ENCODE measurements at places on chromosomes 3 and 15.

DNA sequence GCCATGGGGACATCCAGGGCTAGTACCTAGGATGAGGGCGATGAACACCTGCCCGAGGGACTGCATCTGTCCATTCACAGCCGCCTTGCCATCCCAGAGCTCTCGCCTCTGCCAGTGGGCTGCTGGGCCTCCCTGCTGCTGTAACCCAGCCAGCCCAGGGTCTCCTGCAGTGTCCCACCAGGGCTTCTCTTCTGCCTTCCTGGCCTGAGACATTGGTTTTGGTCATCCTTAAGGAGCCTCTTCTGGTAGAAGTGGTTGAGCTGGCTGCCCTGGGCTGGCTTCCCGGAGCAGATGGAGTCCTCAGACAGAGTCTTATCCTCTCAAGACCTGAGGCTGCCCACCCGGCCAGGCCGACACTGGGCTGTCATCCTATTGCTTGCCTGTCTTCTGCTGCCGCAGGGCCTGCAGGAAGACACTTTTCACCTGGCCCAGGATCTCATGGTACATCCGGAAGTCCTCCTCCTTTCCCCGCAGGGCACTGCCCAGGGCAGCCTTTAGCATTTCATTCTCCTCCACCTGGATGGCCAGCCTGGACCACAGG, 6.1 kb upstream of the HHATL start:
- DNase-seq: no peak

DNA sequence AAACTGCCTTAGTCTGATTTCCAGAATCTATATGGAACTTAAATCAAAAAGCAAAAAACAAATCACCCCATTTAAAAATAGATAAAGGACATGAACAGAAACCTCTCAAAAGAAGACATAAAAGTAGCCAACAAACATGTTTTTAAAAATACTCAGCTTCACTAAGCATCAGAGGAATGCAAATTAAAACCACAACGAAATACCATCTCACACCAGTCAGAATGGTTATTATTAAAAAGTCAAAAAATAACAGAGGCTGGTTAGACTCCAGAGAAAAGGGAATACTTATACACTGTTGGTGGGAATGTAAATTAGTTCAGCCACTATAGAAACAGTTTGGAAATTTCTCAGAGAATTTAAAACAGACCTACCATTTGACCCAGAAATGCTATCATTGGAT, 367.9 kb downstream of the ZIC4 start:
- no peak for DNase-seq

- no peak for DNase-seq
These were observed 39.6 kb downstream of the COL8A1 start for GRCh38 chr3:99678023-99678422.

DNA sequence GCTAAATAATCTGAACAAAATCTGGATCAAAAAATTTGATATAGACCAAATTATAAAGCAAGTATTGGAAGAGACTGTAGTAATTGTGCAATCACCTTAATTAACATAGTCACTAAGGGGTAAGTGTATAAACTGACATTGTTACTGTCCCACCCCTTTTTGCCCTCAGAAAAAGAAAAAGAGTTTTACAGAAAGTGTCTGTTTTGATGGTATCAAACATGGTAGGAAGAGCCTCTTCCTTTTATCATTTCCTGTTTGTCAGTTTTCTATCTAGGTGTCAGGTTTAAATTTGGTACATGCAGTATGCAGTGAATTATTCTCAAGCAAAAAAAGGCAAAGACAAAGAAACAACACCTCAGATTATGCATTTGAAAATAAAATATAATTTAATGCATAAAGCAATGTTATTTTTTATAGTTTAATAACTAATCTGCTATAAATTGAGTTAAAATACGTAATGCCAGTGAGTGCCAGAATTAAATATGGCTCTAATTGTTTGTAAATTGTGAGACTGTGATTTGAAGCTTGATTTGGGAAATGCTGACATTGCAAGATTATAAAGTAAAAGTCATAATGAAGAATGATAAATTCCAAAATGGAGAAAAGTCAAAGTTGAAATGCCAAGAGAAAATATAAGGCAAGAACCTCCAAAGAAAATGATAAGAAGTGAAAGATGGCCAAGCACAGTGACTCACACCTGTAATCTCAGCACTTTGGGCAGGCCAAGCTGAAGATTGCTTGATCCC, 30.3 kb upstream of the CMC1 start:
- DNase-seq: no peak

DNA sequence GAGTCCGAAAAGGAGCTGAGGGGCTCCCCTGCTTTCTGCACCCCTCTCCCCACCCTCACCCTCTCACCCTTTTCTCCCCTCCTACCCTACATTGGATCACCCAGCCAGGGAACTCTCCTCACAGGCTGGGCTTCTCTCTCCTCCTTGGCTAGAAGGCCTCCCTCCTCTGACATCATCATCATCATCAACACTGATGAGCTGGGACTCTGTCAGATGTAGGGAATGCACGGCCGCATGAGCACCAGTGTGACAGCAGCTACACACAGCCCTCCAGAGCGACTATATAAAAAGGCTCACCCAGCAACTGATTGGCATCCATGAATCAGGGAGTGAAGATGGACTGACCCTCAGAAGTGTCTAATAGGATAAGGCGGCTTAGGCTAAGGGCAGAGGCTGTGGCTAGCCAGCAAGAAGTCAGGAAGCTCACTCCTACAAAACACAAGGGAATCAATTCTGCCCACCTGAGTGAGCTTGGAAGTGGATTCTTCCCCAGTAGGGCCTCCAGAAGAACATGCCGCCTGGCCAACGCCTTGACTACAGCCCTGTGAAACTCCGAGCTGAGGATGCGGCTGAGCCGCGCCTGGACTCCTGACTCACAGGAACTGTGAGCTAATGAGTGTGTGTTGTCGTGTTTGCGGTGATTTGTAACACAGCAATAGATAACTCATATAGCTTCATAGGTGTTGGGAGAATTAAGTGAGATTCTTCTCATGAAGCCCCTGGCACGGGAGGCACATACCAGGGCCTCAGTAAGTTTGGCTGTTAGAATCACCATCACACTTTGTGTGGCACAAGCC, 147.6 kb downstream of the FAM43A start:
- no peak for DNase-seq

DNA sequence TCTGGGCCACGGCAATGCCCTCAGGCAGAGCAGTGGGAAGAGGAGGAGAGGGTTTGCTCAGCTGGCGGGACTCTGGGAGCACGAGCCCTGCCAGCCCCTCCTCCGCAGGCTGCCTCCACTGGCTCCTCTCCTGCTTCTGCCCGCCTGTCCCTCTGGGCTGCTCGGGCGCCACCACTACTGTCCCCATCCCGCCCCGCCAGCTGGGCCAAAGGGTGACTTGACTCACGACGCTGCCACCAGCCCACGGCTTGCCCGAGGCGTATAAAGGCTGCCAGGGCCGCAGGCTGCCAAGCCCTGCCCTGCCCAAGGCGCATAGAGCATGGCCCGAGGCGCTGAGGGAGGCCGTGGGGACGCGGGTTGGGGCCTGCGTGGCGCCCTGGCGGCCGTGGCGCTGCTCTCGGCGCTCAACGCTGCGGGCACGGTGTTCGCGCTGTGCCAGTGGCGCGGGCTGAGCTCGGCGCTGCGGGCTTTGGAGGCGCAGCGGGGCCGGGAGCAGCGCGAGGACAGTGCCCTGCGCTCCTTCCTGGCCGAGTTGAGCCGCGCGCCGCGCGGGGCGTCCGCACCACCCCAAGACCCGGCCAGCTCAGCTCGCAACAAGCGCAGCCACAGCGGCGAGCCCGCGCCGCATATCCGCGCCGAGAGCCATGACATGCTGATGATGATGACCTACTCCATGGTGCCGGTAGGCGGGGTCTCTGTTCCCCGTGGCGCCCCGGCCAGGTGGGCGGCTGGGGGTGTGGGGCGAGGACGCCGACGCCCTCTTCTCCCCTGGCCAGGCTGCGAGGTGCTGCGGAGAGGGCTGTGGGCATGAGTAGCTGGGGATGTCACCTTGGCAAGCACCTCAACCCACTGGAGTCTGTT, at the start of gene GLDN:
TSS of gene GLDN (plus strand) at position 290 of the 861 bp plus-strand sequence. CDS start at position 320, 30 bp downstream.
- peak; percentile 9 for DNase-seq

DNA sequence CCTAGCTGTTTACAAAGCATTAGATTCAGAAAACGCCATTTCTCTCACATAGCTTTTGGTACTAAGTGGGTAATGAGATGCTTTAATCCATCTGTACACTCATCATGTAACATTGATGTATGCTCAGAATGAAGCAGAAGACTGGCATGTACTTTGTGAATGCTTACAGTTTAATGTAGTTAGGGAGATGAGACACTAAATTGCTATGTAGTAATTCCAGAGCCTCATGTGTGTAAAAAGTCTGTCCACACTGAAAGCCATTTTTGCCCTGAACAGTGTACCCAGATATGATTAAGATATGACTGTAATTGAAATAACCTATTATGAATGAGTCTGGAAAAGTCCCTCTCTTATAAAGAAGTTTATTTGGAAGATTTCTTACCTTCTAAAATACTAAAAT, 66.5 kb downstream of the ARMC8 start:
- DNase-seq: no peak

- DNase-seq: no peak
These were observed 68.0 kb downstream of the ATP2B2 start for GRCh38 chr3:10437272-10437994.

DNA sequence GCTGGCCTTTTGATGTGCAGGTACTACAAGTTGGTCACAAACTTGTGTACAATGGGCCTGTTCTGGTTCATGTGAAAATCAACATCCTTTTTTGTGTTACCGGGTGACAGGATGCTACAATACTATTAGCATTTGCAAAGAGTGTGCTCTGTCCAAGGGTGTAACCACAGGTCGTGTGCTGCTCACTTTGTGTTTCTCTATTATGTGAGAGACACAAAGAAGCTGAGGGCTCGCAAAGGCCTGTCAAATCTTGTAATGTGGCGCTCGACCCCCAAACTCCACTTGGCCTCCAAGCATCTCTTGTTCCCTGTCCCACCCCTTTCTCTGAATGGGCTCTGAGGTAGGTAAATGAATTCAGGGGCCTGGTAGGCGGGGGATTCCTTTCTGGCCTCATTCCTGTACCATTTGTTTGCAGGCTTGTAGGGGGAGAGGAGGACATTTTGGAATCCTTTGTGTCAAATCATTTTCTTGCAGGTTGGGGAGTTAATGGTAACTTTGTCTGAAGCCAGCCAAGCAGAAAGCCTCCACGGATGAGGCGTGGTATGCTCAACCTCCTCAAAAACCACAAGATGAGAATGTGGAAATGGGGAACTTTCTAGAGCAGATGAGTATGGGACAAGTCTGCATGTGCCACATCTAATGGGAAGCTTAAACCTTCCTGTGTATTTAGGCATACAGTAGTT, 109.1 kb downstream of the OPA1 start:
- DNase-seq: no peak

DNA sequence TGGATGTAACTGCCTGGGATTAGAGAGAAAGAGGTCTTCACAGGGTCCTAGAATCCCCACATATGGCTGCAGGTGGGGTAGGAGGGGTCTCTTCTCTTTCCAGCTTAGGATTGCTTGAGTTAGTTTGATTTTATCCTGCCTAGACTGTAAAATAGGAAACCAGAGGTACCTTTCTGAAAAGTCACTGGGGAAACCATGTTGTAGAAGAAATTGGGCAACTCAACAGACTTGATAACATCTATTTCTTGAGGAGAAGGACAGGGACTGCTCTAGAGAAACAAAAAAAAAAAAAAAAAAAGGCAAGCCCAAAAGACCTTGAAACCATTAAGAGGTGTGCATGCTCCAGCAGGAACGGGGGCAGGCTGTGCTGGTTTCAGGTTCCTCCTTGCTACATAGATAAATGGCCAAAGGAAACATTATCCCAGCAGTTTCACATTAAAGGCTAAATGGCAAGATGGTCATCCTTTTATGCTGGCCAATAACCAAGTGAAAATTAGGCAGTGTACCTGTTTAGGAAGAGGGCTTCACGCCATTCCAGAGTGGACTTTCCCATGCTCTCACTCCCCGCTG, 116.1 kb downstream of the ALDH1A2 start:
- DNase-seq: no peak

DNA sequence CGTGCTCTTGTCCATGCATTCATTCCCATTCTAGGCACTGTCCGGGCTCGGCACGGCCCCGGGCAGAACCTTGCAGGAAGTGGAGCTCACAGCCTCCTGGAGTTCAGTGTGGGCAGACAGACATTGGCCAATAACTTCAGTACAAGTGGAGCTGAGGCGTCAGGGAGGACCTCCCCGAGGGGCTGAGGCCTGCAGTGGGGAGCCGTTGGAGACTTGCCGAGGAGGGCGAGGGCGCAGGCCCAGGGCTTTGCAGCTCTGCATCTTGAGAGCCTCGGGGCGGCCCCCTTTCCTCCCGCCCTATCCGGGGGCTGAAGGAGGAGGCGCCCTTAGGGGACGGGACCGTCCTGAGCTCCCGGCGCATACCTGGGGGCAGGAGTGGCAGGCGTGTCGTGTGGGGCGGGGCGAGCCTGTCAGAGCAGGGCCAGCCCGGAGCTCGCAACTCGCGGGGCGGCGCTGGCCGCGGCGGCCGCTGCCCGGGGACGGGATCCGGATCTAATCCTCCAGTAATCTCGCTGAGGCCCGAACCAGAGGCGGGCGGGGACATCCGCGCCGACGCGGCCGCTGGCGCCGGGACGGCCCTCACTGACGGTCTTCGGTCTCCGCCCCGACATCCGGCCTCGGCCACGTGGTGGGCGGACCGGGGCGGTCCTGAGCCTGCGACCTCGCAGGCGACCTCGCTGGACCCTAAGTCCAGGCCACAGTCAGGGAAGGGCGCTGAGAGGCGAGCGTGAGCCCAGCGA, at the start of gene ACY1:
TSS of gene ACY1 (plus strand) at position 698 of the 740 bp plus-strand sequence. CDS start 530 bp downstream, outside the sequence.
- DNase-seq: peak; percentile 63

GRCh38 chr3:187684880-187685279, 14.7 kb upstream of the SST start:
- DNase-seq: no peak

DNA sequence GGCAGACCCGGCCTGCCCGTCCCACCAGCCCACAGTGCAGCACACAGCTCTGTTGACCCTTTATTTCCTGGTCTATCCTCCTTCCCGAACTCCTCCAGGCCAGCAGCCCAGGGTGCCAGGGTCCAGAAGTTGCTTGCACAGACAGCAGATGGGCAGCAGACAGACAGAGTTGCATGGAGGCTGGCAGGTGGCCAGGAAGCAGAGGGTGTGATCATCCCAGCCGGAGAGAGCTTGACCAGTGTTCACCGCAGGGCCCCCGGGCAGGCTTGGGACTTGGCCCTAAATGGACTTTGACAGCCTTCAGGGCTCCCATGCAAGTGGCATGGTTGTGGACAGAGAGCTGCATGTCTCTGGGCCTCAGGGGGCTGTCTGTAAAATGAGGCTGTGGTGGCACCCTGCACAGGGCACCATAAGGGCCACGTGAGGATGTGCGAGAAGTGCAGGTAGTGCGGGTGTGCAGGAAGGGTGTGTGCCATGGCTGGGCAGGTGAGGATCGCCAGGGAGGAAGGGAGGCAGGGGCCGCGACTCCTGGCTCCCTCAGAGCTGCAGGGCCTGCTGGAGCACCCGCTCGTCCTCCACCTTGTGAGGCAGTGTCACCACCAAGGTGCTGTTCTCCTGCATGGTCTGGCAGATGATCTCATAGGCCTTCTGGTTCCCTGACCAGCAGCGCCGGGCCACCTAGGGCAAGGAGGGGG, 6.3 kb upstream of the ZXDC start:
- peak; percentile 14 for DNase-seq

- DNase-seq: no peak
These were observed 27.5 kb downstream of the BTLA start for GRCh38 chr3:112471596-112472325.

DNA sequence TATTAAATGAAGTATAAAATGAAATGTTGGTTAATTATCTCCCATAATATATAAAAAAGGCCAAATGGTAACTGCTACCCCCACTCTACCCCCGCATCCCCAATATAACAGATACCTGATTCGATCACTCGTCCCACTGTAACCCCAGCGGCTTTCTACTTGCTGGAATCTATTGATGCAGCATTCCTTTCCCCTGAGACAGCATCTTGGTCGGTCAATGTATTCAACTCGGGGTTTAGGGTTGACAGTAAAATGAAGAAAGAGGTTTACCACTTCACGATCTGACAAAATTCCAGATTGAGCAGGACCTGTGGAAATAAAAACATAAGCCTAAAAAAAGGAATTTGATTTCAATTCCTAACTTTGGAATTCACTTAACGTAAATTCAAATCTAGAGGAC, 18.6 kb upstream of the C15orf40 start:
- DNase-seq: no peak

All from NCI-H510A treated with DMSO at 0.1 percent for 48 hours (cell line).